Thoracic aorta (tissue), 2 donors: ENCODE measurements at places on chromosomes 12 and 14. TPM values are rescaled to one million over a fixed set of nuclear protein-coding genes. Genes with fewer than 3 reads are reported as not detected.

The CLEC4D gene
- not detected for total RNA-seq

GRCh38 chr12:7162691-7163114, 26.8 kb upstream of the PEX5 start:
- no peak for DNase-seq

DNA sequence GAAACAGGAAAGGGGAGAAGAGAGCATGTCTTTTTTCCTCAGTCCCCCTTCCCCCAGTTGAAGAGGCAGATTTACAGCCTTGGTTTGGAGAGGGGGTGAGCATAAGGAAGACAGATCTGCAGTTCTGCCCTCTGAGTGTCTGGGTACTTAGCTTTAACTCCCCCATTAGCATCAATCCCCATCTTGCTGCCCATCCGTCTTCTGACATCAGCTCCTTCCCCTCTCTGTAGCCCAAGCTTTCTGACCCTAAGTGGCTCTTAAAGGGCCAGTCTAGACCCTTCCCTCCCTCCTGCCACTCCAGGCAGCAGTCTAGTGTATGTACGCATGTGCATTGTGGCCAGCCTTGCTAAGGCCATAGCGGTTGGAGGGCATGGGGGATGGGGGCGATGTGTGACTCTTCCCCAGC, 7.3 kb downstream of the GPR84 start:
- DNase-seq: no peak

The PTPN6 gene
- total RNA-seq: 19.0 TPM

DNA sequence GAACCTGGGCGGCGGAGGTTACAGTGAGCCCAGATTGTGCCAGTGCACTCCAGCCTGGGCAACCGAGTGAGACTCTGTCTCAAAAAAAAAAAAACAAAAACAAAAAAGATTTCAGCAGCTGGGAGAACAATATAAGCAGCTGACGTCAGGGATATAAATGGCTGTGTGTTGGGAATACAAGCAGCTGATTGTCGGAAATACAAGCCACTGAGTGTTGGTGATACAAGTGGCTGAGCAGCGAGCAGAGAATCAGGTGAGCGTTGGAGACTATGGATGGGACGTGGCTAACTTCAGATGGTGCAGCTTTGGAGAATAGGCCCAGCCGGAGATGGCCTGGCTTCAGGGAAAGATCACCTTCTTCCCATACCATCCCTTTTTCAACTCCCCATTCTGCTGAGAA, 32.0 kb downstream of the PSEN1 start:
- no peak for DNase-seq

DNA sequence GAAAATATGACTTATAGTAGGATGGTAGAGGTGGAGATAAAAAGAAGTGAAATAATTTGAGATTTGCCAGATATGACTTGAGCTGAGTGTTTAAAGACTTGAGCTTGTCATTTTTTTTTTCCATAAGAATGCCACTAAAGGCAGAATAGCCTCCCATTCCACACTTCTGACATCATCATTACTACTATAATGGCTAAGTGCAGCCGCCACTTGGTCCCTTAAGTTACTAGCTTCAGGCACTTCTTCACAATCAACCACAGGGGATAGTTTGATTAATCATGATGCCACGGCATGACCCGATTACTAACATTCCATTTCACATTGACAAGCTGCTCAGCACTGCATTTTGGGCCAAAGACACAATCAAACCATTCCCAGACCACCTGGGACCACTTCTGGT, 127.9 kb downstream of the EFCAB11 start:
- DNase-seq: no peak

DNA sequence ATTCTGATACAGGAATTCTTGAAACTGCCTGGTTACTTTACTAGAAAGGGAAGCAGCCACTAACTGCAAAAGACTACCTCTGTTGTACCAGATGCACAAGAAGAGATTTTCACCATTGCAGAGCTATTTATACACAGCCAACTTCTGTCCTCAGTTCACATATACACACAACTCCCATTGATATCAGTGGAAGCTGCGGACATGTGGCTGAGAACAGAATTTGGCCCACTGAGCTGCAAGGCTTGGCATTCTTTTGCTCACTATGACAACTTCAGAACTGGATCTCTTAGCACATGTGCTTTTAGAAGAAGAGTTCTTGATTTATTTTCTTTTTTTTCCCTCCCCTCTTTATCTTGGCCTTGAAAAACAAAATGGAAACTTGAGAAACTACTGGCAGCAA, 28.3 kb downstream of the PTPRO start:
- no peak for DNase-seq

- DNase-seq: no peak
These were observed 105.4 kb upstream of the CNTN1 start for GRCh38 chr12:40586823-40587222.

- no peak for DNase-seq
These were observed 47.8 kb upstream of the CEP83 start for GRCh38 chr12:94507455-94507854.

GRCh38 chr12:114371250-114371649, 34.7 kb downstream of the TBX5 start:
- DNase-seq: no peak

The C3AR1 gene
- 25.5 TPM for total RNA-seq

The TAS2R31 gene
- total RNA-seq: 2.7 TPM

The PLEKHG7 gene
- not detected for total RNA-seq

- DNase-seq: no peak
These were observed 34.0 kb downstream of the CD9 start for GRCh38 chr12:6234214-6234613.

DNA sequence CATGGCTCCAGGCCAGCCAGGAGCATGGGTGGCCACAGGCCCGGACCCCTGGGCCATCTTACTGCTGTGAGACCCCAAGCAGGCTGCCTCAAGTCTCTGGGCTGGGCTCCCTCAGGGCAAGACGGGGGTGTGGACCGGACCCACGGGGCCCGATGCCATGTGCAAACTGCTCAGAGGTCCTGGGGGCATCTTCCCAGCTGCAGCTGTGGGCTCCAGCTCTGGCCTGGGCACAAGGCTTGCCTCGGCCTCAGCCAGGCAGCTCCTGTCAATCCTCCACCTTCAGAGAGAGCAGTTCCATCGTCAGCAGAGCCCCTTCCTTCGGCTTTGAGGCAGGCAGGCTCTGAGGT, 12.4 kb upstream of the GPR132 start:
- no peak for DNase-seq

The SPSB2 gene
- total RNA-seq: 9.2 TPM

- no peak for DNase-seq
These were observed 49.7 kb downstream of the TSPAN11 start for GRCh38 chr12:30976206-30976605.

The SLC16A7 gene
- 44.9 TPM for total RNA-seq

The SYNE2 gene
- 125 TPM for total RNA-seq

DNA sequence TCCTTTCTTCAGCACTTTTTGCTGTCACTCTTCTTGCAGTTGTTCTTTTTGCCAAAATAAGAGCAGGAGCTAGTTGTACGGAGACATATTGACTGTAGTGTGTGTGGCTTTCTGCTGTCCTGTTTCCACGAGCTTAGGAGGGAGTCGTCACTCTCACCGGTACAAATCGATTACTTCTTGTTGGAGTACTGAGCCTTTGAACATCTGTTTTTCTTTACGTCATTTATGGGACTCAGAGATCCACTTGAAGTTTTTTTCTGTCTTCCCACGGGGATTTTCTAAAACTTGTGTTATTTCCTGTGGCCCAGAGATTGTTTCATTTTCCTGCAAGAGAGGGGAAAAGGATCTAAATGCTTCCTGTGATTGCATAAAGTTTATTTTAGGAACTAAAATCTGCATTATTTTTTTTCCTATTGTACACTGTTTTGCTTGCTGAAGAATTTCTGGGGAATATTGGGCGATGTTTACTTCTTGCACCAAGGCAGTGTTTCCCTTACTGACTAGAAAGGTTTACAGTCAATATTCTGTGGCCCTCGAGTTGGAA, 199.8 kb upstream of the ARHGAP5 start:
- DNase-seq: no peak

- no peak for DNase-seq
These were observed 256.6 kb upstream of the FOXN3 start for GRCh38 chr14:89673512-89674225.

The RASSF9 gene
- total RNA-seq: 2.4 TPM

The KIF26A gene
- 2.0 TPM for total RNA-seq

GRCh38 chr12:113742801-113743200, 223.3 kb downstream of the RBM19 start:
- DNase-seq: no peak

DNA sequence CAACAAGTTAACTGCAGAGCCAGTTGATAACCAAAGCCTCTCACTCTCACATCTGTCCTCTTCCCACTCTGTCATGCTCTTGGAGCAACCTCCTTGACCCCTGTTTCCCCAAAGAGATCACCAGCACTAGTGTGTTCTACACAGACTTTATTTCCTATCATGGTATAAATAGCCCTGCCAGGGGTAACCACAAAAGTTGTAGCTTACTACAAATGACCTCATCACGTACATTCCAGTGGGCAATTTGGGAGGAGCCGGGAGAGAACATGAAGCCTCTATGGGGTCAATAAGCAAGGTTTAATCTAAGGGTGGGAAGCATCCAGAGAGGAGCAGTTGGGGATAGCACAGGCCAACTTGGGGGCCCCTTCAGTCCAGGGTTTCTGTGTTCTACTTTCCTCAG, 186.5 kb downstream of the KCNA5 start:
- no peak for DNase-seq

The DPF3 gene
- total RNA-seq: 8.9 TPM

- no peak for DNase-seq
These were observed 38.5 kb downstream of the TRIM9 start for GRCh38 chr14:51056421-51056820.

DNA sequence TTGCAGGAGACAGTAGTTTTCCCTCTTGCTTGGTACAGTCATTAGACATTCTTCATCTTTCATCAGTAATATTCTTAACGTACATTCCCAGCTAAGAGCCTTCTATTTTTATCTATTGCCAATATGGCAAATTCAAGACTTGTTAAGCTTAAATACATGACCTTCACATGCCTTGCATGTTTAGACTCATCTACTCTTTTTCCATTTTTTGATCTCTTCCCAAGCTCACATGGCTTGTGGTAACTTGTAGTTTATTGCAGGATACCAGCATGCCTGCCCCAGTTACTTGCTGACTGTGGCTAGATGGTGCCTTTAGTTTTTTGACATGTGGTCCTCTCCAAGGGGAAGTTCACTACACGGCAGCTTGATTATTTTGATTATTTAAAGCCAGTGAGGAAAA, 729.0 kb downstream of the SLC6A15 start:
- DNase-seq: no peak

DNA sequence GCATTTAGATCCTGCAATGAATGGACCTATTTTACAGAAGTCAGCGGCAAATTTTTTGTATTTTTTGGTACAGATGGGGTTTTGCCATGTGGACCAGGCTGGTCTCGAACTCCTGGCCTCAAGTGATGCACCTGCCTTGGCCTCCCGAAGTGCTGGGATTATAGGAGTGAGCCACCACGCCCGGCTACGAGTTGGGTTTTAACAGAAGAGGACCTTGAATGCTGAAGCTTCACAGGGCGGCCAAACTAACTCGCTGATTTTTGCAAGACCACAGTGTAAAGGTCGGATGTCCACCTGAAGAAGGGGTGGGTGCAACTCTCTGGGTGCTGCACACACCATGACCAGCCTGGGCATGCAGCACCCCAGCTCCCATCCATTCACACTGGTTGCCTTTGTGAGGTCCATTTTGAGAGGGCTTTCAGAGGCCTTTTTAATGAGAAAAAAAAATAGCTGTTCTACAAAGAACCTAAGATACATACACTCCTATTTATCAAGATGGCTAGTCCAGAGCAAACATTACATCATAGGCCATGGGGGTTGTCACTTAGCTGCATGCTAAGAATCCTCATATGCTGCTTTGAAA, 21.6 kb upstream of the CDK2AP1 start:
- DNase-seq: no peak

- peak; percentile 46 for DNase-seq
These were observed 365.7 kb upstream of the FKBP4 start for GRCh38 chr12:2429032-2429431.

DNA sequence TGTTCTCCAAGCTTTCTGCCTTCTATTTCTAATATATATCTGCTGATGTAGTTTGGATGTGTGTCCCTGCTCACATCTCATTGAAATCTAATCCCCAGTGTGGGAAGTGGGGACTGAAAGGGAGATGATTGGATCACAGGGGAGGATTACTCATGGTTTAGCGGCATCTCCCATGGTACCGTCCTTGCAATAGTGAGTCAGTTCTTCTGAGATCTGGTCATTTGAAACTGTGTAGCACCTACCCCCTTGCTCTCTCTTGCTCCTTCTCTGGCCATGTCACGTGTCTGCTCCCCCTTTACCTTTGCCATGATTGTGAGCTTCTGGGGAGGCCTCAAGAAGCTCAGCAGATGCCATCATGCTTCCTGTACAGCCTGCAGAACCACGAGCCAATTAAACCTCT, 26.2 kb upstream of the ALX1 start:
- DNase-seq: no peak

DNA sequence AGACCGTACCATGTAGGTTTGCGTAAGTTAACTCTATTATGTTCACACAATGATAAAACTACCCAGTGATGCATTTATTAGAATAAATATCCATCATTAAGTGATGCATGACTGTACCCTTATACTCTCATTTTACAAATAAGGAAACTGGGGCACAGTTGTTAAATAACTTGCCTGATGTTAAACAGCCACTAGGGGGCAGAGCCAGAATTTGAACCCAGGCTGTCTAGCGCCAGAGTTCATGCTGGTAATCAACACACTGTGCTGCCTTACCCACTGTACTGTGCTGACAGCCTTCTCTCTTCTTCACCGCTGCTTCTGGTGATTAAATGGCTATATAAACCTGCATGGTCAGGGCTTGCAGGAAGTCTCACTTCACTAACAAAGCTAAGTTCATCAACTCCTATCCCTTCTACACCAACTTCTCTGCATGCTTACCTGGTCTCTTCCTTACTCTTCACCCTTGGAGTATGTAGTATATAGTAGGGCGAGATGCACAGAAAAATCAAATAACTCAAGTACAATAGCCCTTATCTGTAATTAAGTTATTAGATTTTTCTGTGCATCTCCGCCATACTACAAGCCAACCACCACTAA, 43.6 kb upstream of the APPL2 start:
- DNase-seq: no peak

The ASPG gene
- total RNA-seq: 0.35 TPM

GRCh38 chr14:73777420-73777819, 63.2 kb upstream of the PNMA1 start:
- no peak for DNase-seq

The TAMALIN gene
- 17.0 TPM for total RNA-seq

- DNase-seq: no peak
These were observed 594.4 kb downstream of the FLRT2 start for GRCh38 chr14:86124328-86124727.

- DNase-seq: no peak
These were observed 101.2 kb upstream of the ATF7IP start for GRCh38 chr12:14264316-14264715.

- DNase-seq: no peak
These were observed 52.7 kb downstream of the BCAT1 start for GRCh38 chr12:24896171-24896570.

The COCH gene
- 1.5 TPM for total RNA-seq
